Lung microvascular endothelial cell (primary cell): ENCODE measurements at places on chromosomes 3 and 15.

- no peak for DNase-seq
Measured at GRCh38 chr3:113105966-113106660, 105.2 kb upstream of the BOC start.

DNA sequence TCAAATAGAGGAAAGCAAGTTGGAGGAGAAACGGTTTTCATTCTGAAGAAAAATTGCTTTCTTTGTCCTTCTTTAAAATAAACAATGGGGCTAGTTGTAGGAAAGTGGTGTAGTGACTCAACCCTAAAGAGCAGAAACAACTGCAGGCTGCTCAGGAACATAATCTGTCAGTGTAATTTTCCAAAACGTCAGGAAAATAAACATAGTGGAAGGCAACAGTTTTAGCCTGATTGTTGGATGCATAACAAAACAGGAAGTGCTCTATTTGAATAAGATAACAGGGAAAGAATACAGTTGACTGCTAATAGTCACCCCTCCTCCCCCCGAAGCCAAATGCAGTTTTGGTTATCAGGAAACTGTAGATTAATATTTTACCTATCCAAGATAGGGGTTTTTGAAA is 167.6 kb downstream of the ECT2 start:
- DNase-seq = peak; percentile 82

GRCh38 chr3:17590465-17590864 is 152.0 kb downstream of the TBC1D5 start:
- DNase-seq = no peak

GRCh38 chr3:55487381-55488241 is 505 bp upstream of the WNT5A start:
- DNase-seq = peak; percentile 33

DNA sequence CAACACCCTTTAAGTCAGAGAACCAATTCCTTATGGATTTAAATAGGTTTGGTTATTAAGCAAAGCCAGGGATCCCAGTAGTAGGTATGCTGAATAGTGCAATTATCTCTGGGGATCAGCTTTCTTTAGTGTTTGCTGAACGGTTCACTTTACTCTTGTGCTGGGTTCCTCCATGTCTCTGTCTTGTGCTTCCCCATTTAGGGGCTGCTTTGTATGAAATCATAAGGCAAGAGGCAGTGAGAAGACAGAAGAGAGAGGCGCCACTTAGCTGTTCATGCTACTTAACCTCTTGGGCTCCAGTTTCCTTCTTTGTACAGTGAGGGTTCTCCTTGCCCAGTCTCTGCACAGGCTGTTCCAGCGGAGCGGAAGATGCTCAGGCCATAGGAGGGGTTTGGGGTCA is 3.5 kb downstream of the ST6GAL1 start:
- no peak for DNase-seq

- no peak for DNase-seq
Measured at GRCh38 chr15:75058127-75058905, 34.9 kb downstream of the PPCDC start.

DNA sequence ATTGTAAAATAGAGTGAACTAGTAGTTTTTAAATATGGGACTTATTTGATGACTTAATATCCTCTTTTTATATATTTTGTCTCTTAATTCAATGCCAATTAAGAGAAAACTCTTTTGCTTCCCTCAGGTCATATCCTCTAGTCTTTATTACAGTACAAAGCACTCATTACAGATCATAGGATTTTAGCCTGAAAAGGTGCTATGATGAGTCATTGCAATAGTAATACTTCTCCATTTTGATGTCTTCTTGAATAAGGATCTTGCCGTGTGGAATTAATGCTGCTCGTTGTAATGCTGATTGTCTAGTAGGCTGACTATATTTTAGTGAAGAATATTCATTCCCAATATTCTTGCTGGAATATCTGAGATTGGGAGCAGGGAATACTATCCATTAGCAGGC is 612.2 kb upstream of the GOLIM4 start:
- no peak for DNase-seq

GRCh38 chr15:98708037-98708590 is 59.8 kb downstream of the IGF1R start:
- no peak for DNase-seq

DNA sequence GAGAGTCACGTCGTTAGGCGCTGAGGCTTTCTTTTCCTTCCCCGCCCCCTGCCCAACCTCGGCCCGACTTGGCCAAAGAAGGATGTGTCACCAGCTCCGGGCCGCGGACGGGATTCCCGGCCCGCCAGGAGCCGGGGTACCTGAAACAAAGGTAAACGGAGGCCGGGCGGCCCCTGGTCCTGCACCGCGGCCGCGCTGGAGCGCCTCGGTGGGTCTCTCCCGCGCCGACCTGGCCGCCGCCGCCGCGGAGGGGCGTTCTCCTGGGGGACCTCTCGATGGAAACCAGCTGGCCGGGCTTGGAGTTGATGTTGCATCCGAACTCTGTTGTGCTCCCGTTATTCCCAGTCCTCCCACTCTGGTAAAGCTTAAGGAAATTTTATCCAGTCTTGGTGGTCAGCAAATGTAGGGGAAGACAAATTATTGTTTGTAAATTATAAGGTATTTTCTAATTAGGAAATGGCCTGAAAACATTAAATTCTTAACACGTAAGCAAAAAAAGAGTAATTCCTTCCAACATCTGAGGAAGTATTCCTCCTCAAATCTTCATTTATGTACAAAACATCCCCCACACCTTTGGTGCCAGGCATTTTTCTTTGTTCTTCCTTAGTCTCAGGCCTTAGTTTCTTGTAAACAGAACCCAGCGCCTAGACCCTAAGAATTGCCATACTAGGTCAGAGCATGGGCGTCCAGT is 888 bp downstream of the PPP2R3A start:
- no peak for DNase-seq

DNA sequence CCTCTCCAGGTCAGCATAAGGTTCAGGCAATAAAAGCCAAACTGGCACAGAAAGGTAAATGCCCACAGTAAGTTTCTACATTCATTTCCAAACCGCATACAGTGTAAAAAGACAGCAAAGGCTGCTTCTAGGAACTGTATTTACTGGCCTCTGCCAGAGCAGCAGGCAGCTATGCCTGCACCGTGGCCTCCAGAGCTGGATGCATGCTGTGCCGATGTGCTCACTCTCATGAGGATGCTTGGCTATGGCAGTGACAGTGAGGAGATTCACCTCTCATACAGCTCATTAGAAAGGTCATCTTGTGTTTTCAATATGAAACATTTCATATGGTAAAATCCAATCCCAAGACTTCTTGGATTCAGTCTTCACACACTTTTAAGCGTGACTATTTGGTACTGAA is 50.3 kb downstream of the UBP1 start:
- no peak for DNase-seq

DNA sequence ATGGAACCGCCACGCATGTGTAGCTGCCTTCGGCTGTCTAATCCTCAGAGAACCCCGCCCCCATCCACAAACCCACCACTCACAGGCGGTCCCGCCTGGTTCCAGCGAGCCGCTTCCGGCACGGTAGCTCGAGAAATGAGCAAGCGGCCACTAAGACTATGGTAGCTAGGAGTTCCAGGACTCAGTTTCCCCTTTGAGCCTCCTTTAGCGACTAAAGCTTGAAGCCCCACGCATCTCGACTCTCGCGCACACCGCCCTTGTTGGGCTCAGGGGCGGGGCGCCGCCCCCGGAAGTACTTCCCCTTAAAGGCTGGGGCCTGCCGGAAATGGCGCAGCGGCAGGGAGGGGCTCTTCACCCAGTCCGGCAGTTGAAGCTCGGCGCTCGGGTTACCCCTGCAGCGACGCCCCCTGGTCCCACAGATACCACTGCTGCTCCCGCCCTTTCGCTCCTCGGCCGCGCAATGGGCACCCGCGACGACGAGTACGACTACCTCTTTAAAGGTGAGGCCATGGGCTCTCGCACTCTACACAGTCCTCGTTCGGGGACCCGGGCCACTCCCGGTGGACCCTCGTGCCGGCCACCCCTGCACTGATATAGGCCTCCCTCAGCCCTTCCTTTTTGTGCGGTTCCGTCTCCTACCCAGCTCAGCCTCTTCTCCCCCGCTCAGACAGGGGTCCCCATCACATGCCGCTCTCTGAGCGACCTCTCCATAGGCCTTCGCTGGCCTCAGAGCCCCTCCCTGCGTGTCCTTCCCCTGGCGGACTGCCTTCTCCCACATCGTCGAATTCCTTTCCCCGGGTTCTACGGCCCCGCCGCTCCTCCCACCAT is at the start of gene RAB11A:
Gene RAB11A, plus strand, starts transcription at position 366 of the 828 bp plus-strand sequence. Its CDS starts 95 bp downstream, at position 461.
- peak; percentile 98 for DNase-seq

DNA sequence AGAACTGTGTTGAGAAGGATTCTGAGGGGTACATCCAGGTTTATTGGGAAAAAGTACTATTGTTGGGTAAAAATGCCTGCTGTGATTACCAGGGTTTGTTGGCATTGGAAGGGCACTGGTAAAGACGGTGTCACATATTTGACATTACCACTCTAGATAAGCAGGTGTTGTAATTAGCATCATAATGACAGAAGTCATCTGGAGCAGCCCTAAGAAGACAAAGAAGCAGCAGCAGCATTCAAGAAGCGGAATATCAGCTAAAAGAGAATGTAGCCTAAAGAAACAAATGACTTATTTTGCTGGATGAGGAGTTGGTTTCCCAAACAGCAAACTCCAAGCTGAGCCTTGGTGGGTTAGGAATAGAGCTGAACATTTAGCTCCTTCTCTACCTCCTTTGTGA is 30.5 kb upstream of the ZFAND6 start:
- DNase-seq = no peak

DNA sequence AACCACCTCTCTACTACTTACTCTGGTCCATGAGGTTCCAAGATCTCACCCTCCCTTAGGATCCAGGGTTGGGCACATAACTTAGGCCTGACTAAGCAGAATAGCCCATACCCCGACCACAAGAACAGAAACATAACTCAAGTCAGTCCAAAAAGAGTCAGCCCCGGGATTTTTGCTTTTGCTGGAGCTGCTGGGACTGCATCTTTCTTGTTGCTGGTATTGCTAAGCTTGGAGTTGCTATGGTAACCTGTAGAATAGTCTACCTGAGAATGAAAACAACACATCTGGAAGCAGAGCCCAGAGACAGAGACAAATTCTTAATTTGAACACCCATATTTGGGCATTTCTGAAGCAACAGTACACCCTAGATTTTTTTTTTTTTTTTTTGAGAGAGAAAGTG is 6.5 kb downstream of the RUBCN start:
- no peak for DNase-seq

DNA sequence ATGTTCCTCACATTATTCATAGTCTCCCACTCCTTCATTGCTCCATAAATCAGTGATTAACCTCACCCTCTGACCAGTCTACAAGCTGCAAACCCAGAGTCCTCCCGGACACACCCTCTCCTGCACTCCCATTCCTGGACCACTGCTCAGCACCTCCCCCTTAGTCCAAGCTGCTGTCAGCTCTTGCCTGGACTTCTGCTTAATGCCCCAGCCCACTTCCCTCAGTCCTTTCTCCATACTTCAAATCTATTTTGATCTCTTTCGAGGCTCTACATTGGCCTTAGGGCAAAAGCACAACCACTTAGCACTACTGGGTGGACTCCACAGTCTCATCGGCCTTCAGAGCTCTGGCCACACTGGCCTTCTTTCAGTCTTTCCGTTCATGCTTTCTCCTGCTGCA is 79.4 kb upstream of the FAM98B start:
- peak; percentile 7 for DNase-seq

- DNase-seq = no peak
Measured at GRCh38 chr15:40958146-40958545, 4.9 kb downstream of the CHAC1 start.
